NCI-H187 (cell line): ENCODE measurements at places on chromosomes 5 and 9.

DNA sequence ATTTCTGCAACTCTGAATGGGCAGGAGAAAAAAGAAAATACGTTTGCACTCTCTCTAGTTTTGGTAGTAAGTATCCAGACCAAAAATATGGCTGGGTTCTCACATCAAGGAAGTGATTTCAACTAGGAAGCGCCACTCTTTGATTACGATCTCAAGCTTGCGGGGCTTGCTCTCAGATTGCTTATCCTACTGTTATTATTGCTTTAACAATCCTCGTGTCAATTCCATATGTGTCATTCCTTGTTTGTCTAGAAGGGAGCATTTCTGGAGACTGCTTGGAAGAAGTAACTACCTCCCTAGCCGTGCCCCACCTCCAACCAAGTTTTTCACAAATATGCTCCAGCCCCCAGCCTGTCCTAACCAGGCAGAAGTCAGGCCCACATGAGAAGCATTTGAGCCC lies 3.5 kb downstream of the PRUNE2 start:
- DNase-seq: no peak

GRCh38 chr9:113624721-113625120 lies 161.2 kb downstream of the RGS3 start:
- DNase-seq: no peak

GRCh38 chr9:92656537-92656925 lies 13.4 kb downstream of the IPPK start:
- DNase-seq: no peak

- DNase-seq: no peak
These were observed 30.5 kb upstream of the ADAM19 start for GRCh38 chr5:157606046-157606445.

GRCh38 chr5:157347301-157348048 lies 81.6 kb downstream of the CYFIP2 start:
- DNase-seq: no peak

DNA sequence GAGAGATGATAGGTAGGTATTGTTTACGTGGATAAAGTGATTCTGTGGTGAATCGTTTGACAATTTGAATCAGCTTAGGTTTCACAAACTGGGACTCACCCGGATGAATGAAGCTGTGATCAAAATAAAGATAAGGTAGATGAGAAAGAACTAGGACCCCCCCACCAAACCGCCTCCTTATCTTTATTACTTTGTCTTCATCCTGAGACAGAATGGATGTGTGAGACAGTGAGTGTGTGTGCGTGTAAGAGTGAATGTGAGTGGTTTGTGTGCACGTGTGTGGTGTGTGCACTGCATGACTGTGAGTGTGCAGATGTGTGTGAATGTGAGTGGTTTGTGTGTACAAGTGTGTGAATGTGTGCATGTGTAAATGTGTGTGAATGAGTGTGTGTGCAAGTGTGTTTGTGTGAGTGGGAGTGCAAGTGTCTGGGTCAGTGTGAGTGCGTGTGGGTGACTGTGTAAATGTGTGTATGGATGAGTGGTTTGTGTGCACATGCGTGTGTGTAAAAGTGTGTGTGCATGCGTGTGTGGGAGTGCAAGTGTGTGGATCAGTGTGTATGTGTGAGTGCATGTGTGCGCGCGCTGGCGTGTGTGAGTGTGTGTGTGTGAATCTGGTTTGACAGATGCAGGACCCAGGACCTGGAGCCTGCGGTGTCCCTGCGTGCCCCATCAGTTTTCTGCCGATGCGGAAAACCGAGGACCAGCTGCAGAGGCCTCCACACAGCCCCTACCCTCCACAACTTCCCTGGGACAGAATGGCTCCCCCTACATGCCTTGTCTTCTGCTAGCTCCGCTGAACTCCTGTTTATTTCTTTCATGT lies 11.4 kb upstream of the ENG start:
- DNase-seq: no peak

DNA sequence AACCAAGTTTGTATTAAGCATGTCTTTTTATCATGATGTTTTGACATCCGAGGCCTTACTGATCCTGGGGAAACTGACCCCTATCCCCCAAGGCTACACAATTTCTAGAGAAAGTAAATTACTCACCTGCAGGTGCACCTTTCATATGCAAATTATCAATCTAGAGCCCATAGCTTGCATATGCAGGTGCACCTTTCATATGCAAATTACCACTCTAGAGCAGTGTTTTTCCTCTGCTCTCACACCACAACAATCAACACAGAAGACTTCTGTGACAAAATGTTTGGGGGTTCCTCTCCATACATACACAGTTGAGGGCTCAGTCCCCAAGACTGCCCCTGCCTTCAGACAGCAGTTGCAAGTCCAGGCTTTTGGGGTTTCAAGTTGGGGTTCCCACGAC lies 203.7 kb upstream of the RORB start:
- no peak for DNase-seq

- DNase-seq: no peak
These were observed 157.5 kb upstream of the IQGAP2 start for GRCh38 chr5:76245590-76245989.

GRCh38 chr5:139664727-139665351 lies 16.7 kb downstream of the CXXC5 start:
- no peak for DNase-seq

DNA sequence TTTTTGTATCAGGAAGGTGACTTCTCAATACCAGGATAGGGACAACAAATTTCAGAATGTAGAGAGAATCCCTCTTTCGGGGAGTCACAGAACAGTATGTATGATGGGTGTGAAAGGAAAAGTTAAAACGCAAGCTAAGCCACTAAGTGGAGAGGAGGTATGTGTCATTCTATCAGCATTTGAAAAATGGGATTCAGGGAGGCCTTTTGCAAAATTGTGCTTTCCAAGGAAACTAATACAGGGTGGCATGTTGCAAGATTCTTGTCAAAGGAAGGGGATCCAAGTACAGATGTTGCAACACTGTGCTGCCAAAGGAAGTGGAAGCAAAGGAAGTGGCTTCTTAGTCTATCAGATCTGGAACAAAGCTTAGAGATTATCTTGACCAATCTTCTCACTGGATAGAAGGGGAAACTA lies 12.6 kb upstream of the TNIP1 start:
- DNase-seq: no peak

DNA sequence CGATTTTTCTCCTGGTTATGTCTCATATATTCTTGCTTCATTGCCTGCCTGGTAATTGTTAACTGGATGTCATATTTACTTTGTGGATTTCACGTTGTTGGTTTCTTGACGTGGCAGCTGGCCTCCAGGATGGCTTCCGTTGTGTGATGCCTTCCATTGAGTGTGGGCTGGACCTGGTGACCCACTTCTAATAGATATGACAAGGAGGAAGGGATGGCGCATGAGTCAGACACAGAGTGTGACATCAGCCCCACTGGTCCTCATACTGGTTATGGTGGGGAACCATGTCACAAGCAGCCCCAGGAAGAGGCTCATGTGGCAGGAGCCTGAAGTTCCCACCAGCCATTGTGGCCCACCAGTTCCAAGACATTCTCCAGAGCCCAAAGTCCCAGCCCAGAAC lies 6.4 kb upstream of the PAEP start:
- no peak for DNase-seq

GRCh38 chr5:59816654-59817300 lies 76.7 kb downstream of the PDE4D start:
- DNase-seq: no peak

DNA sequence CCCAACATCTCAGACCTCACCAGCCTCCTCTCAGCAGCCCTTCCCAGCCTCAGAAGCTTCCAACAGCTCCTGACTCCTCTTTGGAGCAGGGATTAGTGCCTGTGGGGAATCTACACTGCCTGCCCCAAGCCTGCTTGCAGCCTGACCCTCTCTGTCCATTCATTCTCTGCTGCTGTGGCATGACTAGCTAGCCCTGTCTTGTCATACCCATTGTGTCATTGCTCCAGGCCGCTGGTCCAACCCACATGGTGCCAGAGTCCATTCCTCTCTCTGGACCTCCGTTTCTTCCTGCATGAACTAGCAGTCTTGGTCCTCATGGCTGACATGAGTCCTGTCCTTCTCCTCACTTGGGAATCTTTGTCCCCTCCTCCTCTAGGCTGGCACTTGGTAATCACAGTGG lies 12.8 kb upstream of the RXRA start:
- DNase-seq: no peak

GRCh38 chr9:111630182-111630963 lies 761 bp upstream of the DNAJC25 start:
- DNase-seq: no peak

DNA sequence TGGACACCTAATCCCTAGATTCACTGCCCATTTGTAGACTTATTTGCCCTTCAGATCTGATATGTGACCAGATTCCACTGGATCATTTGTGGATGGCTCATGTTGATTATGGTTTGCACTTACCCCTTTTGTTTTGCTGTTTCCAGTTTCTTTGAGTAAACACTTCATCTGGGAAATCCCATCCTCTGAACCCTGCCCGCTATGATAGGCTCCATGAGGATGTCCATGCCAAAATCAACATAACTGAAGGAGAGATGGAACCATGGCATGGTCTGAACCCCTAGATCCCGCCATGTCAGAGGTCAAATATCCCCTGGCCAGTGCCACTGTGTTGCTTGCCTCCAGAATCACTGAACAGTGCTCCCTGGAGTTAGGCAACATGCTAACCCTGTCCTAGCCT lies 11.7 kb upstream of the FEM1C start:
- no peak for DNase-seq

DNA sequence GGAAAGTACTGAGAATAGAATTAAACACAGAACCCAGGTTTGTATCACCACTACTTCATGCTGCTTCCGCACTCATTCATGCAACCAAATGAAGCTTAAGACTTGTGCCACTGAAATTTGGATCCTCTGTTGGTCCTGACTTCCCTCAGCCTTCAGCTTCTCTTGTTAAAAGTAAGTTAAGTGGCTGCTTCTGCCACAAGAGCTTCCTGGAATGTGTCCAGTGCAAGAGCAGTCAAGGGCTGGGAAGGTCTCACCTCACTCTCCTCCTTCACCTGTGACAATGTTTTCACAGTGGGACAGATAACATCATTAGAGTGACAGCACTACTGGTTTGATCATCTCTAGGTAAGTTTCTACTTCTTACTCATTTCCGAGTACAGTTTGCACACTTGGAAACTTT lies 7.9 kb downstream of the SNCAIP start:
- no peak for DNase-seq

- DNase-seq: no peak
These were observed 706.6 kb downstream of the EFNA5 start for GRCh38 chr5:106964132-106964531.

DNA sequence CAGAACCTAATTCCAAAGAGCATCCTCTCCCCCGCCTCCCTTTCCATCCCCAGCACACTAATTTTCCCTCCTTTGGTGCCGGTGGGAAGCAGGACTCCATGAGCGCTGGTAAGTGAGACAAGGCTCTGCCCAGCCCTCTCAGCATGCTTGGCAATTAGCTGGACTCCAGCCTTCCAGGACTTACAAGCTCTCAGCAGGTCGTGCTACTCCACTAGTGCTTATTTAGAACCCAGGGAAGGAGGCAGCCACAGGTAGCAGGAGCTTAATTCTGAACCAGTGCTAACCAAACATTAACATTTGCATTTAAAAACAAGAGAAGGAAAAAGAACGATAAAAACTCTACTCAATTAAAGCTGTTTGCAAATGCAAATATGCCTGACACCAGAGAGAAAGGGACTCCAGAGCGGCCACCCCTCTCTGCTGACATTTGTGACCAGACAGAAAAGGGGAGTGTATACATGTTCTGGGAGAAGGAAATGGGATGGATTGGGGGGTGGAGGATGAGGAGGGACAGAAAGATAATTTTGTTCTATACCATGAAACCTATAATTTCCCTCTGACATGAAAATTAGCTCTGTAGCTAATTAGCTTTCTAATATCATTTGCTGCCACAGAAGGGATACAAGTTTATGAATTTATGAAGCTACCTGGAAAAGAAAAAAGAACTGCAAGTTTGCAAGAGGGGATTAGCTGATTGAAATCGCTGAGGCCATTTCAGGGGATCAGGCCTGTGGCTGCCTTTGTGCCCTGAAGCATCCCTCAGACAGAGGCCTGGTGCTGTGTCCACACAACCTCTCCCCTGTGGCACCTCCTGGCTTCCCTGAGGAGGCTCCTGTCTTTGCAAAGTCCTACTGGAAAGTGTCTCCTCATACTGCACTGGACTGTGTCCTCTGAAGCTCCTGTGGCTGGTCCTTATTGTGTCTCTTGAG lies 266.3 kb downstream of the SEC61B start:
- DNase-seq: no peak

GRCh38 chr5:89613222-89613956 lies 730.4 kb upstream of the MEF2C start:
- DNase-seq: no peak

DNA sequence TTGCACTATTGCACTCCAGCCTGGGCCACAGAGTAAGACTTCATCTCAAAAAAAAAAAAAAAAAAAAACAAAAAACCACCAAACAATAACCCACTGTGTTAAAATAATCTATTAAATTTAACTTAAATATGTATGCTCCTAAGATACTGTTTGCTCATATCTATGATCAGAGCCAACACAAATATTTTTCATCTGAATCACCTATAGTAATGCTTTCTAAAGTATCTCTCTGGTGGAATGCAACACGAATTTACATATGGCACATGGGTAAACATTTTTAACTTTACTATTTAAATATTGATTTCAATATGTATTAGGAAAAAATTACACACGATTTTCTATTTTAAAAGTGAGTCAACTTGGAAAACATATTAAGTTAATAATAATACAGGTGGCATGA lies 196.4 kb downstream of the RFX3 start:
- no peak for DNase-seq

- DNase-seq: no peak
These were observed 33.2 kb downstream of the F2RL2 start for GRCh38 chr5:76590027-76590426.

DNA sequence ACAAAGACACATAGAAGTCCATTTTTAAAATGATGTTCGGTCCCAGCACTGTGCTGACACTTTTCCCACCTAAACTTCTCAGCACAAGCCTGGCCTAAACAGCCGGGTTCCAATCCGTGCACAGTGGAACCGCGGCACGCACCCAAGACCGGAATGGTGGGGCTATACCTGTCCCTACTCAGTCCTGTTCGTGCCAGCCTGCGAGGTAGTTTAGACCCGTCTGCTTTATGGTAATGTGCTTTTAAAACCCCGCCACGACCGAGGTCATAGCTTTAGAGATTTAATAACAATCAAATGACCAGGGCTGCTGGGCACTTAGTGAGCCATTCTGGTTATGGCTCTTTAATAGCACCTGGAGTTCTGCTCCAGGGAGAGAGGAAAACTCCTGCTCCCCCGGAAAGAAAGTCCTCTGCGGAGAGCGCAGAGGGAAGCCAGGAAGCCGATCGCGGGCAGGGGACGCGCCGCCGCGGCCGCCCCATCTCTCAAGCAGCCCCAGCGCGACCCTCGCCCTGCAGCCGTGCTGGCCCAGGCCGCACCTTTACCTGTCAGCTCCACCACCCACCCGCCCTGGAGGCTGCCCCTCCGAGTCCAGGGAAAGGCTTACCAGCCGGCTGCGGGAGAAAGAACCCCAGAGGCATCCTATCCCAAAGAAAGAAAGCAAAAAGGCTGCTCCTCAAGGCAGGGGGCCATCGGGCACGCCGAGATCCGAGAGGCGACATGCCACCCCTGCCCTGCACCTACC lies 511 bp downstream of the ARL15 start:
- peak; percentile 69 for DNase-seq

GRCh38 chr9:97908705-97909104 lies 13.6 kb downstream of the TRMO start:
- no peak for DNase-seq
